ENCODE measurements at places on chromosomes 11 and 22. TPM values are rescaled to one million over a fixed set of nuclear protein-coding genes. Genes with fewer than 3 reads are reported as not detected.

DNA sequence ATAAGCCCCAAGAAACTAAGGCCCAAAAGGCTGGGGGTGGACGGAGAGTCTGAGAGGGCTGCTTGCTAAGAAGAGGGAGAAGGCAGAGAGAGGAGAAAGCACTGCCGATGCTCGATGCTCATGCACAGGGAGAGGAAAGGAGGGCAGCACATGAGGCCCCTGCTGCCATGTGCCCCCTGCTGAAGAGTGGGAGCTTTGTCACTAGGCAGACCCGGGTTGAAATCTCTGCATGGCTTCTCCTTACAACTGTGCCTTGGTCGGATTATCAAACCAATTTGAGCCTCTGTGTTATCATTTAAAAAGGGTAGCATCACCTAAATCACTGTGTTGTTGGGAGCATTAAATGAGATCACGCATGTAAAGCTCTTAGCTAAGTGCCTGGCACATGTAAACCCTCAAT lies 330.5 kb downstream of the NXPE2 start:
- H3K27me3 ChIP-seq = peaks cover 8% of the 10 kb centered on the region
- DNase-seq = no peak
- no peak overlapping the region for H3K27ac ChIP-seq
- no peak overlapping the region for H3K4me3 ChIP-seq
- no peaks in the 10 kb centered on the region for H3K36me3 ChIP-seq

Gene SLC22A6
- not detected for total RNA-seq

Gene RASD2
- total RNA-seq = 0.14 TPM

DNA sequence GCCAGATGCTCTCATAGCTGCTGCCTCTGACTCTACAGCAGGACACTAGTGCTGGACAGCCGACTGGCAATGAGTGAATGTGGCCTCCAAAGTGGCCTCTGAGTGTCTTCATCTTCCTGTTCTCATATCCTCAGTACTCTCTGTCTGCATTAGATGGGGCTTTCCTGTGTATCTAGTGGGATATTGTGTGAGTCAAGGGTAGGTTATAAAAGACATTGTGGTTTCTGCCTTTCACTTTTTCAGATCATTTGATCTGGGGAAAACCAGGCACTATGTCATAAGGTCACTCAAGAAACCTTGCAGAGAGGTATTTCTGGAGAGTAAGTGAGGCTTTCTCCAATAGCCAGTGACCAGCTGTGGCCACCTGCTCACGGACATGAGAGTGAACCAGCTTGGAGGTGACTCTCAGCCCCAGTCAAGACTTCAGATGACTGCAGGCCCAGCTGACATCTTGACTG lies 333.6 kb upstream of the NCAM1 start:
- H3K36me3 ChIP-seq = no peaks in the 10 kb centered on the region
- DNase-seq = no peak
- H3K4me3 ChIP-seq = no peak overlapping the region
- peaks cover 48% of the 10 kb centered on the region for H3K4me1 ChIP-seq

DNA sequence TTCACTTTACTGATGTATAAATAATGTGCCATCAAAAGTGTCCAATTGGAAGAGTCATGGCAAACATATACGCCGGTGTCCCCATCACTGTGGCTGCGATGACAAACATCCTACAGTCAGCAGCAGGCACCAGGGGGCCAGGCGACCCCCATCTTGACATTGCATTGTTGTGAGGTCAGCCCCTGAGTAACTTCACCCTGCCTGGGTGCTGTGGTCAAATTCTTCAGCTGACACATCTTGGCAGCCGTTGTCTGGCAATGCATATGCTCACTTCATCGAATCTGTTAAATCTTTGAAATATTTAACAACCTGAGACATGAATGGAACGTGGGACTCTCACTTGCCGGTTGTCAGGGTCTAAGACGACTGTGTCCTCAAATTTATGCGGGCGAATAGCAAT lies 430.9 kb downstream of the BRD1 start:
- peak; percentile 13 for DNase-seq
- no peaks in the 10 kb centered on the region for H3K4me1 ChIP-seq
- no peak overlapping the region for H3K27ac ChIP-seq
- peaks cover 7% of the 10 kb centered on the region for H3K27me3 ChIP-seq

Gene PKNOX2
- total RNA-seq = 23.1 TPM

Gene B3GAT3
- 48.1 TPM for total RNA-seq

Gene SERHL2
- 2.6 TPM for total RNA-seq

- H3K27ac ChIP-seq = no peak overlapping the region
- H3K27me3 ChIP-seq = no peaks in the 10 kb centered on the region
- peaks cover 6% of the 10 kb centered on the region for H3K4me1 ChIP-seq
- H3K36me3 ChIP-seq = no peaks in the 10 kb centered on the region
- DNase-seq = no peak
These were observed 68.4 kb downstream of the GAS2 start for GRCh38 chr11:22734628-22735345.

Gene B3GAT1
- 1.5 TPM for total RNA-seq

DNA sequence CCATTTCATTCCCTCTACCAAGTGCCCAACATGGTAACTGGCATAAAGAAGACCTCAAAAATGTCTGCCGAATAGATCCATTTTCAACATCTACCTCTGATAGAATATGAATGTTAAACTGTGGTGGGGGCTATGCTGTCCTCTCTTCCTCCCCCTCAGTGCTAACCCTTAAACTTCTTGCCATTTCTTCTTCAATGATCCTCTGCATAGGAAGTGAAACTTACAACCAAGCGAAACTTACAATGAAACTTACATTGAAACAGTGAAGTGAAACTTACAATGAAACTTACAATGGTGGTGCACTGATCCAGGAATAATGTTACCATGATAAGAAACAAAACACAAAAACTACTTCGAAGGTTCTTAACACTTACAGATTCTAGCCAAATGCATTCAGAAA lies 4.7 kb downstream of the RTCB start:
- H3K36me3 ChIP-seq = peaks cover 41% of the 10 kb centered on the region
- no peak overlapping the region for H3K27ac ChIP-seq
- no peaks in the 10 kb centered on the region for H3K27me3 ChIP-seq
- no peak overlapping the region for H3K4me3 ChIP-seq
- no peak for DNase-seq
- peaks cover 17% of the 10 kb centered on the region for H3K4me1 ChIP-seq

- no peaks in the 10 kb centered on the region for H3K27me3 ChIP-seq
- H3K36me3 ChIP-seq = peaks cover 11% of the 10 kb centered on the region
- peaks cover 12% of the 10 kb centered on the region for H3K4me1 ChIP-seq
- no peak for DNase-seq
- H3K4me3 ChIP-seq = no peak overlapping the region
These were observed 284.8 kb downstream of the TMEM135 start for GRCh38 chr11:87322568-87322967.

Gene RFPL3
- not detected for total RNA-seq

DNA sequence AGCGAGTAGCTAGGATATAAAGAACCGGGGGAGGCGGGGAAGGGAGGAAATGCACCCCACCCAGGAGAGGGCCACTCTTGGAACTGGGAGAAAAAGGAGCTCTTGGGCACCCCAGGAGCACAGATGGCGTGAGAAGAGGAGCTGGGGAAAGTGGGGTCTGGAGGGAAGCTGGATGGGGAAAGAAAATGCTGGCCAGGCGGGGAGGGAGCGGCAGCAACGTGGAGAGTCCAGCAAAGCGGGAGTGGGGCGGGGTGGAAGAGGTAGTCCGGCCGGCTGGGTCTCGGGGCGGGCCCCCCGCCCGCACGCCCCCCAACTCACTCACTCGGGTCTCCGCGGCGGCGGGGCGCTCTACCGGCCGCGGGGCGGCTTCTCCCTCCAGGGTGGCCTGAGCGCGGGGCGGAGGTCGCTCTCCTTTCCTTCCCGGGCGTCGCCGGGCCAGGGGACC lies 522 bp downstream of the TOB2 start:
- peak overlapping the region; percentile 99 for H3K27ac ChIP-seq
- DNase-seq = no peak
- H3K27me3 ChIP-seq = no peaks in the 10 kb centered on the region
- peaks cover 23% of the 10 kb centered on the region for H3K4me1 ChIP-seq
- peaks cover 1% of the 10 kb centered on the region for H3K36me3 ChIP-seq

- peak overlapping the region; percentile 45 for H3K27ac ChIP-seq
- H3K36me3 ChIP-seq = no peaks in the 10 kb centered on the region
- H3K27me3 ChIP-seq = no peaks in the 10 kb centered on the region
- H3K4me3 ChIP-seq = no peak overlapping the region
- H3K4me1 ChIP-seq = peaks cover 40% of the 10 kb centered on the region
These were observed 8.8 kb downstream of the RIN1 start for GRCh38 chr11:66327171-66328030.

DNA sequence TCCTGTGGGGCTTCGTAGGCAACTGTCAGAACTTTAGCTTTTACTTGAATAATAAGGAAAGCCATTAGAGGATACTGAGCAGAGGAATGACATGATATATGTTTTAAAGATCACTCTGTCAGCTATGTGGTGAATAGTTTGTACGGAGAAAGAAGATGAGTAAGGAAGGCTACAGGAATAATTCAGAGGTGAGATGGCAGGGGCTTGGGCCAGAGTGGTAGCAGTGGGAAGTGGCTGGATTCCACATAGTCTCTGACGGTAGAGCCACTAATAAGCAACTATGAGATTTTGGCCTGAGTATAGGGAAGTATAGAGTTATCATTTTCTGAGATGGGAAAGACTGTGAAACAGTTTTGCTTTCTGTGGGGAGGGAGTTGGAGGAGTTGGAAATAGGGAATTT lies 93.9 kb upstream of the MTMR2 start:
- no peak overlapping the region for H3K4me3 ChIP-seq
- no peak for DNase-seq
- H3K27ac ChIP-seq = no peak overlapping the region
- H3K27me3 ChIP-seq = no peaks in the 10 kb centered on the region
- H3K36me3 ChIP-seq = no peaks in the 10 kb centered on the region

DNA sequence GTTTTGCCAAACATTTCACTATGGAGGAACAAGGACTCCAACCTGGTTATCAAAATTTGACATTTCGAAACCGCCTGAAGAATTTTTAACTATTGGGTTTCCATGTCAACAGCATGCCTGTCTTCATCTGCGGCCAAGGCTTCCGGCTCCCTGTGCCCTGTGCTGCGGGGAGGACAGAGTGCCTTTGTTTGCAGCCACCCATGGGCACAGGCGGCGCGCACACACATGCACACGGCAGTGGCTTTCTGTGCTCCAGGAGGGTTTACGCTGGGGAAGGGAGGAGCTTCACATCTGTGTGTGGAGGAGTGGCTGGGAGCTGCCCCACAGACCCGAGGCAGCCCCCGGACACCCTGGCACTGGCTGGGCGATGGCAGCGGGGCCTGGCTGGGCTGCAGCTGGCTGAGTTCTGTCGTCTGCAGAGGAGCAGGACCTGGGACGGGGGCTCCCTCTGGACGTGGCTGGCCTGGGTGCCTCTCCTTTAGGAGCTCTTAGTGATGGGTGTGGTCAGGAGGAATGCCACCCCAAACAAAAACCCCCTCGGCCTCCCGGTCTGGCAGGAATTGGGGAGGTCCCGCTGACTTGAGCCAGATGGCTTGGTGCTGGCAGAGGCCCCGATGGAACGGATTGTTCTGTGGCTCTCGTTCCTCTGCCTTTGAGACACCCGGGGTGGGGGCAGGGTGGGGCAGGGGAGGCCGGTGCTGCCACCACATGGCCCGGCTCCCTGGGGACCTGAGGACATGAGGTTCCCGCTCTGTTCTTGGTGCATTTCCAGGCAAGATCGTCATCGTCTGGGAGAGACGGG lies 1290.9 kb downstream of the BRD1 start:
- H3K4me3 ChIP-seq = no peak overlapping the region
- DNase-seq = no peak
- no peaks in the 10 kb centered on the region for H3K4me1 ChIP-seq
- H3K27me3 ChIP-seq = peaks cover 4% of the 10 kb centered on the region

GRCh38 chr11:60310407-60310998 lies 16.6 kb upstream of the MS4A6E start:
- no peaks in the 10 kb centered on the region for H3K36me3 ChIP-seq
- H3K27ac ChIP-seq = no peak overlapping the region
- DNase-seq = no peak
- H3K4me1 ChIP-seq = no peaks in the 10 kb centered on the region
- H3K4me3 ChIP-seq = no peak overlapping the region

DNA sequence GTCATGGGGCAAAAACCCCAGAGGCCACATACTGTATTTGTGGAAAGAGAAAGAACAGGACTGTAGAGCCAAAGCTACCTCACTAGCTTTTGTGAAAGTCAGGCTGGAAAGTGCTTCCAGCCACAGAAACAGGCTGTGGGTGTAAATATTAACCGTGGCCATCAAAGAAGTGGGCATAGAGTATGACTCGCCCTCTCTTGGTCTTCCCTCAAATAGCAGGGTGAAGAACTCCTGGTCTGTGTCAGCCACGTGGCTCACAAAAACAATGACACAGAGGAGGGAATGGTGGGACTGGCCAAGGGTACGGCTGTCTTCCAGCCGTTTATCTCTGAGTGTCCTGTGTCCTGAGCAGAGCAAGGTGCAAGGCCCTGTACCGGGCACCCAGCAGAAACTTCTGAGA lies 37.6 kb upstream of the UBASH3B start:
- peaks cover 13% of the 10 kb centered on the region for H3K27me3 ChIP-seq

DNA sequence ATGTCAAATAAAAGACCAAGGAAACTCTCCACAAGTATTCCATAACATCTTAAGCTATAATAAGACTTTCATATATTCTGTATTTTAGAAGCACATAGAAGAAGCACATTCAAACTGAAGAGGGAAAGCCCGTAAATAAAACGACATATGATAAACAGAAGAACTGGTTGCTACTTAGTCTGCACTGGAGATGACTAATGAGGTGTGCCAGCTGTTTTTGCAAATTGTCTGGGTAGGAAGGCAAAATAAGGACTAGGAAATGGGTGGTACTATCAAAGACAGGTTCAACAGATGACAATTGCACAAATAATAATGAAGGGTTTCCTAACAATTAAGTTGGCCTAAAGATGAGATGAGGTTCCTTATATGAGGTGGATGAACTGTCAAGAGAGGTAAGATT lies 593.2 kb upstream of the CCDC179 start:
- no peak overlapping the region for H3K27ac ChIP-seq
- H3K36me3 ChIP-seq = no peaks in the 10 kb centered on the region
- DNase-seq = no peak
- no peaks in the 10 kb centered on the region for H3K27me3 ChIP-seq
- no peak overlapping the region for H3K4me3 ChIP-seq

DNA sequence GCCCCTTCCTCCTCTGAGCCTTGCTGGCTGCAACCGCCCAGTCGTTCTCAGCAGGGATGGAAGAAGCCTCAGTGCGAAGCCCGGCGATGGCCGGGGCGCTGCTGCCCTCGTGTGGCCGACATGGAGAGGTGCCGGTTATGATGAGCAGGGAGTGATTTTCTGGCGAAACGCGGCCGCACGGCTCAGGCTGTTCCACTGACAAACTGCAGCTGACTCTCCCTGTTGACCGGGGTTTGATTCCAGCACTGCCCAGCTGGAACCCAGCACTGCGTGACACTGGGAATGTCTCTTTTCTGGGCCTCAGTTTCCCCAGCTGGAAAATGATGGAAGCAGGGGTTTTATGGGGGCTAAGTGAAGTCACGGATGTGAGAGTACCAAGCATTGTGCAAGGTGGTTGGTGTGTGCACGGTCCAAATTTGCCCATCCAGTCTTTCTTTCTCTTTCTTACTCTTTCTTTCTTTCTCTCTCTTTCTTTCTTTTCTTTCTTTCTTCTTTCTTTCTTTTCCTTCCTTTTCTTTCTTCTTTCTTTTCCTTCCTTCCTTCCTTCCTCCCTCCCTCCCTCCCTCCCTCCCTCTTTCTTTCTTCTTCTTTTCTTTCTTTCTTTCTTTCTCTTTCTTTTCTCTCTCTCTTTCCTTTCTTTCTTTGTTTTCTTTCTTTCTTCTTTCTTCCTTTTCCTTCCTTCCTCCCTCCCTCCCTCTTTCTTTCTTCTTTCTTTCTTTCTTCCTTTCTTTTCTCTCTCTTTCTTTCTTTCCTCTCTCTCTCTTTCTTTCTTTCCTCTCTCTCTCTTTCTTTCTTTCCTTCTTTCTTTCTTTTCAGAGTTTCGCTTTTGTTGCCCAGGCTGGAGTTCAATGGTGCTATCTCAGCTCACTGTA lies 25.8 kb upstream of the MPPED1 start:
- peaks cover 2% of the 10 kb centered on the region for H3K4me1 ChIP-seq
- H3K27me3 ChIP-seq = peaks cover 35% of the 10 kb centered on the region
- H3K36me3 ChIP-seq = peaks cover 2% of the 10 kb centered on the region
- H3K4me3 ChIP-seq = no peak overlapping the region
